ENCODE measurements at places on chromosomes 2 and 18. TPM values are rescaled to one million over a fixed set of nuclear protein-coding genes. Genes with fewer than 3 reads are reported as not detected.

- no peak for DNase-seq
These were observed 22.5 kb downstream of the PTPN18 start for GRCh38 chr2:130378206-130378897.

- no peak for DNase-seq
These were observed 193.7 kb downstream of the TRIB2 start for GRCh38 chr2:12910431-12910830.

DNA sequence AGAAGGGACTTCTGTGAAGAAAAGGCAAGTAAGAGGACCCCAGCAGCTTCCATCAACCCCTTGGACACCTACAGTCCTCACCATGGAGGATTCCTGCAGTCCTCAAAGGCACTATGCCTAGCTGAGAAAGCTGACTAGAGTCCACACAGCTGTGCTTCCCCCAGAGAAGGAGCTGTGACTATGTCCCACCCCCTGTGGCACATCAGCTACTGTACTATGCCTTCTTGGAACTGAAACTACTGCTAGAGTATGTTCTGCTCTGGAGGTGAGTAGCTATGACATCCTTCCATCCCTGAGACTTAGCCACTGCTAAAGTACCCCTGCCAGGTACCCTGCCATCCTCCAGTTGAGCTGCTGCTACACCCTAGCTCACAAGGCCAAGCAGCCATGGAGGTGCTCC, 690.2 kb upstream of the CHAC2 start:
- no peak for DNase-seq

DNA sequence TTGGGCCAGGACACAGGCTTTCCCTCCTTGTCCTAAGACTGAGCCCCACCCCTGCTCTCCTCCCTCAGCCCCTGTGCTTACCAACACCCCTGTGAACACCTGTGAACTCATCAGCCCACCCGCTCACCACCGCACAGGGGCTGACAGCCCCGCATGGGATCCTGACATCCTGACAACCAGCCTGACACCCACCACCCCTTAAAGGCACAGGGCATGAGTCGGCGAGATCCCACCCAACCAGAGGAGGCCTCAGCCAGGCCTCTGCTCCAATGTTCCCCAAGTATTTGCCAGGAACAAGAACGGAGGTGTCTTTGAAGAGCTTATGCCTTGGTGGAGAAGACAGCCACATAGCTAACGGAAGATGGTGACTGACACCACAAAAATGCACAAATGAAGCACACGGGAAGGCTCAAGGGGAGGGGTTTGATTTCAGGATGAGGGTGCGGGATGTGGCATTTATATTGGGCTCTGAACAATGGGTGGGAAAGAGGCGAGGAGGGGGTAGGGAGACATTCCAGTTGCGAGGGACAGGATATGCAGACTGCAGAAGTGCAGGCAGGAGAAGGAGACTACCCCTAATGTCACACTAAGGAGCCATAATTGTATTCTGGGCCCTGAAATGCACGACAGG, 11.0 kb downstream of the RAB11FIP5 start:
- DNase-seq = no peak

GRCh38 chr2:128090945-128091725, at the start of gene UGGT1:
Gene UGGT1 (plus strand): TSS chr2:128091200. CDS start chr2:128091358, 158 bp downstream.
- peak; percentile 97 for DNase-seq

GRCh38 chr18:42290318-42291307, 335.6 kb downstream of the PIK3C3 start:
- no peak for DNase-seq

DNA sequence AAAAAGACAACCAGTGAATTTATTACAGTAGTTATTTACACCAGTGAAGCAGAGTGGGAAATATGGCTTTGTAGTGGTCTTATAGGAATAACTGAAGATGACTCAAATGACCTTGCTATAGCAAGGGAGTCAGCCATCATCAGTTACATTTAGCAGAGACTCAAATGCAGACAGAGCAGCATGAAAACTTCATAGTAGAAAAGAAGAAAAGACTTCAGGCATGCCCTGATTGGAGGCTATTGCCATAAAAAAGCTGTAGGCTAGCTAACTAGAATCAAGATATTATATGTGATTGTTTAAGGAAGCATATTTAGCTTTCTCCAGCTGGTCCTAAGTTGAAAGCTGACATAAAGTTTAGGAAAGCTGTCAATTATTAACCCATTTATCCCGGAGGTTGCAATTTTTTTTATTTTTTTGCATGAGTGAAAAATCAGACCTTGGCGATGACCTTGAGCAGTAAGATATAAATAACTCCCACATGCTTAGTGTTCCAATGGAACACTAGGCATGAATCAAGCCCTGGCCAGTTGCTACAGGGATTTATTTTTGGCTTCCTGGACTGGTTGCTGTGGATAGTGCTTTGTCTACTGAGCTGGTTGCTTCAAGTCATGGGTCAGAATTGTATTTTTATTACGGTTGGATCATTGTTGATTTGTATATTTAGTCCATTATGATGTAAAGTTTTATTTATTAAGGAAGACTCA, 675.6 kb upstream of the VRK2 start:
- DNase-seq = no peak

DNA sequence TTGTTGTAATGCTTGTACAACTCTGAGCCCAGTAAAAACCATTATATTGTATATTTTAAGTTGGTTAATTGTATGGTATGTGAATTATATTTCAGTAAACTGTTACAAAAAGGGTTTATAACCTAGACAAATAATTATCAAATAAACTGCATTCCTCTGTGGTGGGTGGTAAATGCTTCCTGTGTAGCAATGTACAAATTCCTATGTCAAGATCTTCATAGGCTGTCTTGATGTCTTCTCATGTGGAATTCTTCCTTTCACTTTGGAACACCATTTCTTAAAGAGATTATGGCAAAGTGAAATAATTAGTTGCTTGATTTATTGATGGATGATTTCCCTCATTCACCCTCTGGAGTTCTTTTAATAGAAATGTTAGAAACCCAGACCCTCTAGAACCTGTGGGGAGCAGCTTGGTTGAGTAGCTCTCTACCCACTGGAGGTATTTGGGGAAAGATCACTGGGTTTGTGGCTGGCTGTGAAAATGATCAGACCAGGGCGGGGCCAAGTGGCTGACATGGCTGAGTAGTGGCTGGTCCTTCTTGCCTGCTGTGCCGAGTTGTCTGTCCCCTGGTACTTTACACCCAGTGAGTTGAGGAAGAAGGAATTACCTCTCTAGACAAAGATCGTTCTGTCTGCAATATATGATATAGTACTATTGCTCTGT, 22.4 kb upstream of the MGAT5 start:
- DNase-seq = no peak

GRCh38 chr2:73350035-73350691, 35.5 kb upstream of the ALMS1 start:
- DNase-seq = no peak

GRCh38 chr2:217060951-217061547, 201.2 kb upstream of the TNP1 start:
- no peak for DNase-seq

DNA sequence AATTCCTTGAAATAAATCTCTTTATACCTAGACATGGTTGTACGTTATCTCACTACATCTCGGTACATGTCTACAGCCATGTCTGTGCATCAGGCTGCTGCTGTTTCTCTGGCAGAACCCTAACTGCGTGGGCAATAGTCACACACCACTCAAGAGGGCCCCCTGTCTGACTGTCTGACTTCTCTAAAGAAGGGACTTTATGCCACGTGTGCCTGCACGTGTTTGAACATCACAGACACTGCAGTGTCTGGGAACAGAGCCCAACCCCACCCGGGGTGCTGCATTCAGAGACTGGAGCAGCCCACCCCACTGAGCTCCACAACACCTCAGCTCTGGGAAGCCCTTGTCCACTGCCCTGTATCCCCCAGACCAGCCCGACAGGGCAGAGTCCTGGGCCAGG, 55.0 kb downstream of the KIF1A start:
- DNase-seq = peak; percentile 37

GRCh38 chr2:177501186-177501585, 108.6 kb downstream of the AGPS start:
- no peak for DNase-seq

GRCh38 chr18:13543811-13544732, 182.3 kb downstream of the FAM210A start:
- no peak for DNase-seq

GRCh38 chr2:58429014-58429875, 188.1 kb upstream of the FANCL start:
- DNase-seq = no peak

DNA sequence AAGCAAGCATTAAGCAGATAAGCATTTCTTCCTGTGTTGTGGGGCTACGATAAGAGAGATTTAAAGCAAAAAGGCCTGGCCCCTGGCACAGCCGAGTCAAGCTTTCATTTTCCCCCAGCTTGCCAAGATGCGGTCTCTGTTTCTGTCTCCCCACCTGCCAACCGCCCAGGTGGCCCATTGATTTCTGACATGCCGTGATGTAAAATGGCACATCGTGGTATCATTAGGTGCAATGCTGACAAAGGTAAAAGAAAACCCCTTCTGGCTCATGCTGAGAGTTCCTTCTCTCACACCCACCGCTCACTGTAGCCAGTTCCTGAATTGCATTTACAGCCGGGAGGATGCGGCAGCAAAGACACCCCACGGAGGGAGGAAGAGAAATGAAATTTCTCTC, 62.8 kb downstream of the BOD1L2 start:
- DNase-seq = peak; percentile 53

- peak; percentile 57 for DNase-seq
These were observed 1.3 kb upstream of the CYP26B1 start for GRCh38 chr2:72148837-72149555.

DNA sequence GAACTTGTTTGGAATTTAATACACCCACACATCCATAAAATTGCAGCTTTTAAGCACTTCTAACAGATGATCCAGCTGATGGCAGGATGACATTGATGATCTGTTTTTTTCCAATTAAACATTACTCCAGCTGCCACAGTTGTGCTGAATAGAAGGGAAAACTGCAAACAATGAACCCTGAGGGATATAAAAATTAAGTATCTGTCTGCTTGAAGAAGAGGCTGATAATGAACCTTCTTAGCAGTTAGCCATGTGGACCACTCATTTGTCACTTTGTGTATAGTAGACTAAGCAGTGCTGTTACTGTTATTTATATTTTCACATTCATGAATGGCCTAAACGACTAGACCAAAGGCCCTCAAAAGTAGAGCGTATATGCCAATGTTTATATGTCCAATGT, 1201.0 kb upstream of the LRRTM1 start:
- no peak for DNase-seq

DNA sequence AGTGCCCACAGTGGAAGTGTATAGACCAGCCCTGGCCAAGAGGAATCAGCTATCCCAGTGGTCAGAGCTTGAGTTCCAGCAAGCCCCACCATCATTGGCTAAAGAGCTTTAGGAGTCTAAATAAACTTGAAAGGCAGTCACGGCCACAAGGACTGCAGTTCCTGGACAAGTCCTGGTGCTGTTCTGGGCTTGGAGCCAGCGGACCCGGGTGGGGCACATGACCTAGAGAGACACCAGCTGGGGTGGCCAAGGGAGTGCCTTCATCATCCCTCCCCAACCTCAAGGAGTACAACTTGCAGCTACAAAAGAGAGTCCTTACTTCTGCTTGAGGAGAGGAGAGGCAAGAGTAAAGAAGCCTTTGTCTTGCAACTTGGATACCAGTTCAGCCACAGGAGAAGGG, 439.8 kb upstream of the TMEFF2 start:
- DNase-seq = no peak

GRCh38 chr18:13604786-13605185, 121.6 kb downstream of the FAM210A start:
- DNase-seq = no peak

DNA sequence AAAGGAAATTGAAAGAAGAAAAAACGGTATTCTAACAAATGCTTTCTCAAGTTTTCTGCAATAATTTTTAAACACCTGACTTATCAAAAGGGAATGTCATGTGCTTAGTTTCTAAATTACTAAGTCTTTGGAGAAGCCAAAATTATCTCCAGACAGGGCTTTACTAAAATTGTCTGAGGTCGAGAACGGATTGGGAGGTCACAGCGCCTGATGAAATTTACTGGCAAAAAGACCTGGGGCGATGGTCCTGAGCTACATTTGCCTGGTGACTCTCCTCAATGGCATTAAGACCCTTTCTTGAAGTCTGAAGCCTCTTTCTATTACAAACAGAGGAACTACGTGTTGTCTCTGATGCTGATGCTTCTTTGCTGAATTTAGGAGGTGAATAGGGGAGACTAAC, 291.8 kb upstream of the SESTD1 start:
- no peak for DNase-seq

Gene PPP4R3B
- total RNA-seq = 24.2 TPM

Gene ARHGEF4
- 0.10 TPM for total RNA-seq

Gene HOXD13
- total RNA-seq = not detected

Gene CDH7
- not detected for total RNA-seq

Gene ALKAL2
- not detected for total RNA-seq

Gene SLC19A3
- total RNA-seq = not detected

Gene SERPINB12
- total RNA-seq = not detected

Gene C2orf80
- 7.4 TPM for total RNA-seq

Gene TFCP2L1
- not detected for total RNA-seq

Gene EFHD1
- 4.2 TPM for total RNA-seq

Gene PSMG2
- 106 TPM for total RNA-seq

Gene HADHB
- total RNA-seq = 17.8 TPM

Gene CXCR1
- total RNA-seq = not detected

Gene CHRNG
- total RNA-seq = not detected

All from G401 (cell line).